ENCODE measurements at places on chromosomes 6 and 20. TPM values are rescaled to one million over a fixed set of nuclear protein-coding genes. Genes with fewer than 3 reads are reported as not detected.

GRM4 gene
- not detected for total RNA-seq

DNA sequence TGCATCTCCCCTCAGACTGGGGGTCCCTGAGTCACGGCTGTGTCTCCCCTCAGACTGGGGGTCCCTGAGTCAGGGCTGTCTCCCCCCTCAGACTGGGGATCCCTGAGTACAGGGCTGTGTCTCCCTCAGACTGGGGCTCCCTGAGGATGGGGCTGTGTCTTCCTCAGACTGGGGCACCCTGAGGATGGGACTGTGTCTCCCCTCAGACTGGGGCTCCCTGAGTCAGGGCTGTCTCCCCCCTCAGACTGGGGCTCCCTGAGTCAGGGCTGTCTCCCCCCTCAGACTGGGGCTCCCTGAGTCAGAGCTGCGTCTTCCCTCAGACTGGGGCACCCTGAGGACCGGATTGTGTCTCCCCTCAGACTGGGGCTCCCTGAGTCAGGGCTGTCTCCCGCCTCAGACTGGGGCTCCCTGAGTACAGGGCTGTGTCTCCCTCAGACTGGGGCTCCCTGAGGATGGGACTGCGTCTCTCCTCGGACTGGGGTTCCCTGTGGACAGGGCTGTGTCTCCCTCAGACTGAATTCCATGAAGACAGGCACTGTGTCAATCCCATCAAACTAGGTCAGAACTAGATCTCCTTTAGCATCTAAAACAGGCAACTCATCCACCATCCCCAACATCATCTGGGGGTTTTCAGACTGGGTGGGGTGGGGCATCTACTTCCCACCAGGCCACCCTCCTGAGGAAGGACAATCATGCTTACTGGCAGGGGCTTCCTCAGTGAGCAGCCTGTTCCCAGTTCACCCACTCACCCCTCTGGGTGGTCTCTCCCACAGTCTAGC, 60.7 kb downstream of the MRPL14 start:
- no peak for DNase-seq

CNBD2 gene
- total RNA-seq, result 3.3 TPM

SLC2A10 gene
- total RNA-seq, result 21.8 TPM

NEURL2 gene
- total RNA-seq, result 5.9 TPM

DNA sequence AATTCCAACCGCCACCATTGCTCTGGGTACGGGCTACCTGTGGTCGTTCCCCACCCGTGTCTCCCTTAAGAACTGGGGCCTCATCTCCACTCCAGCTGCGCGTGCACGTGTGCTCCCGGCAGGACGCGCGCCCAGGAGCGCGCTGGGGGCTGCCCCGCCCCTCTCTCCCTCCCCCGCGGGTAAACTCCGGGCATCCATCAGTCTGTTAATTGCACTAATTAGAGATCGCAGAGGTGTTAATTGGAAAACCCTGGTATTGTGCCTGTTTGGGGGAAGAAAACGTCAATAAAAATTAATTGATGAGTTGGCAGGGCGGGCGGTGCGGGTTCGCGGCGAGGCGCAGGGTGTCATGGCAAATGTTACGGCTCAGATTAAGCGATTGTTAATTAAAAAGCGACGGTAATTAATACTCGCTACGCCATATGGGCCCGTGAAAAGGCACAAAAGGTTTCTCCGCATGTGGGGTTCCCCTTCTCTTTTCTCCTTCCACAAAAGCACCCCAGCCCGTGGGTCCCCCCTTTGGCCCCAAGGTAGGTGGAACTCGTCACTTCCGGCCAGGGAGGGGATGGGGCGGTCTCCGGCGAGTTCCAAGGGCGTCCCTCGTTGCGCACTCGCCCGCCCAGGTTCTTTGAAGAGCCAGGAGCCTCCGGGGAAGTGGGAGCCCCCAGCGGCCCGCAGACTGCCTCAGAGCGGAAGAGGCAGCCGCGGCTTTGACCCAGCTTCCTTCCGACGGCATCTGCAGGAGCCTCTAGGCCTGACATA, 14.4 kb downstream of the FOXP4 start:
- peak; percentile 50 for DNase-seq

- no peak for DNase-seq
Measured at GRCh38 chr6:80690551-80691131, 584.2 kb downstream of the BCKDHB start.

DNA sequence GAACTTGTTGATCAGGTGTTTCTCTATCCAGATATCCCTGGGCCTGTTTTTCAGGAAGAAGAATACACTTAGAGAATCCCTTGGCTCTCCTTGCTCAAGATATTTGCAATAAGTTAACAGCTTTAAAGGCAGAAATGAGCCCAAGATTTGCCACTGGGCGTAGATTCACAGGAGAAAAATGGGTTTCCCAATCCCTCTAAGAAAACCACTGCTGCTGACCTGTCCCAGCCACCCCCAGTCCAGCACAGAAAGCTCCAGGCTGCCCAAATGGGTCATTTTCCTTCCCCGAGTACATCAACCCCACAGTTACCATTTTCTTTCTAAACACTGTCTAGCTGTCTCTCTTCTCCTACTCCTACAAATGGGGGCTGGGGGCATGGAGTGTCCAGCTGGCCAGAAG, 67.3 kb downstream of the ANKRD60 start:
- no peak for DNase-seq

DNA sequence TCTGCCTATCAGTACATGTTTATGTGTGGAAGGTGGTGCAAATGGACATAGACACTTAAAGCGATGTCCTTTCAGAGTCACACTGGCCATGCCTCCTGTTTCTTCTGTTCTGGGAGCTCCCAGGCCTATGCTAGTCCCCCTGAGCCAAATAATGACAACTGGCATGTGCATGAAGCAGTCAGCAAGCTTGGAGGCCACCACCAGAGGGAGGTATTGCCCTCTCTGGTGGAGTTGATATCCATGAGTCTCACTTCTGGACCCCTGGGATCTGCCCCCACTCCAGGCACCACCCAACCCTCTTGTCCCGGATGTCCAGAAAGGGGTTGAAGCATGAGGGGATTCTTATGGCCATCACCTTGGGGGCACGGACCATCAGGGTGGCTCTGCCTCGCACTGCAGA, 172.2 kb downstream of the AIG1 start:
- DNase-seq, result no peak

GDAP1L1 gene
- total RNA-seq, result not detected

DNA sequence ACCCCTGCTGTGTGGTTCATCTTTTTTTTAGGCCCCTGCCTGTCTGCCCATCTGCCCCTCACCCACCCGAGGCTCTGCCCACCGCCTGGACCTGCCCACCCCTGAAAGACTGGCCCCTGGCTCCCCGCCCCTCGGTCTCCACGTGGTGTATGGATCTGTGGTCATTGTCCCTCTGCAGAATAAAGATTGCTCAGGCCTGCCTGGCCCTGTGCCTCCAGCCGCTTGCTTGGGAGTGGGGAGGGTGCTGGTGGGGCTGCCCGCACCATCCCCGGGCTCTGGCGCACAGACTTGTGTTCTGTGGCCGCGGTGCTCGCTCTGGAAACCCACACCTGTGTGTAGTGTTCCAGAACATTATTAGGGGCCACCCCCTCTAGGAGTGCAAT, 1.6 kb downstream of the MAP1LC3A start:
- DNase-seq, result no peak

GRCh38 chr20:24670981-24671380, 201.6 kb downstream of the SYNDIG1 start:
- no peak for DNase-seq

GRCh38 chr6:100886076-100886475, 4.9 kb upstream of the ASCC3 start:
- DNase-seq, result no peak

DNA sequence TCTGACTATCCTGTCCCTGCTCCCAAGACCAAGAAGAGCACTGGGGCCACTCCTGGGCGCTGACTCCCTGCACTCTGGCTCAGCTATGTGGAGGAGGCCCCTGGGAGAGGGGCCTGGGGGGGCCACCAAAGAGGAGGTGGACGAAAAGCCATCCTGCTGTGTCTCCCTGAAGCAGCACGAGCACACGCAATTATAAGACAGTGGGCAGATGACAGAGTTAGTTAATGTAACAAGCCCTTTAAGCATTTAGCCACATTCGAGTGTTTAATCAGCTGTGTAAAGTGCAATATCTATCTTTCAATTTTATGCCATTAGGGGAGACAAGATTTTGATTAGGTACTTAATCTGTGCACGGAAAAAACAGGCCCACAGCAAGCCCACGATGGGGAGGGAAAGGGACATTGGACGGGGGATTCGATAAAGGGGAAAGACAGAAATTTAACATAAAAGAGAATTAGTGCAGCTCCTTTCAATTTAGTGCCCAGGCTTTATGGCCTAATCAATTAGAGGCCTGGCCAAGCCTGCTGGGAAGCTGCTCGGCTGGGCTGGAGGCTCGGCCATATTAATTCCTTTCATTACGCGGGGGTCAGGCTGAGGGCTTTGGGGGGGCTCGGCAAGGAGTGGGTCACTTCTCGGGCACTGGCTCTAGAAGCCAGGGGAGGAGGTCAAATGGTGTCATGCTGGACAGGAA, 286.2 kb downstream of the DHX35 start:
- DNase-seq, result no peak

DNA sequence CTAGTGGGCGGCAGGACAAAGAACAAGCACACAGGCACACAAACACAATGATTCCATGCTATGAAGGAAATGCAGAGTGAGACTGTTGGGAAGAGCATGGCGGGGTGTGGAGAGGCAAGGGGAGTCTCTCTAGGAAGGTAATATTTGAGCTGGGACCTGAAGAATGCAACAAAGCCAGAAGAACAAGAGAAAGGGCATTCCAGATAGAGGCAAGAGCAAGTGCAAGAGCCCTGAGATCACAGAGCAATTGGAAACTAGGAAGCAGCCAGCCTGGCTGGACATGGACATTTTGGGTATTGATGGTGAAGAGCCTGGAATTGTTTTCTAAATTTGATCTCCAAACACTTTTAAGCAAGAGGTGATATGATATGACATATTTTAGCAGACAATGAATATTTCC, 15.4 kb downstream of the SRXN1 start:
- DNase-seq, result no peak

ARMH2 gene
- not detected for total RNA-seq

DNA sequence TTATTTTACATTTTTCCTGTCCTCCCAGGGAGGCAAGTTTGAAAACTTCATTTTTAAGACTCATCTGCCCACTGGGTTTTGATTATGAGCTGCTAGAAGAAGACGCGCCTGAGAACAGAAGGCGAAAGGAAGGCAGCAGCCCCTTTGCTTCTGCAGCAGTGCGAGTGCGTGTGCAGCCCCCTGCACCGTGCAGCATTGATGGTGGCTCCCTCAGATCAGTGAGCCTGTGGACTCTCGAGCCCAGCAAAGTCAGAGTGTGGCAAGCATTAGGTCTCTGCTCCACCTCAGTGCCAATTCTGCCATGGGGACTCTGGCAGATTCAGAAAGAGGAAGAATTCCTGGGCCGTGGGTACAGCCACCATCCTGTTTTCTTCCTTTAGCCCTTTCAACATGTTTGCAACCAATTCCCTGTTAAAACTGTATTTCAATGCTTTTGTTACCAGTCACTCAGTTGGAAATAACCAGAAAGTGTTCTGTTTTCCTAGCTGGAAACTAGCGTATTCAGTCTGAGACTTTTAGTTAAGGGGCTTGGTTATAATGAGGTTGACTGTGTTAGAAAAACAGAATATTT, 134.8 kb upstream of the OGFRL1 start:
- no peak for DNase-seq

TRAPPC3L gene
- not detected for total RNA-seq

- DNase-seq, result no peak
Measured at GRCh38 chr6:113065611-113066010, 718.5 kb downstream of the RFPL4B start.

DNA sequence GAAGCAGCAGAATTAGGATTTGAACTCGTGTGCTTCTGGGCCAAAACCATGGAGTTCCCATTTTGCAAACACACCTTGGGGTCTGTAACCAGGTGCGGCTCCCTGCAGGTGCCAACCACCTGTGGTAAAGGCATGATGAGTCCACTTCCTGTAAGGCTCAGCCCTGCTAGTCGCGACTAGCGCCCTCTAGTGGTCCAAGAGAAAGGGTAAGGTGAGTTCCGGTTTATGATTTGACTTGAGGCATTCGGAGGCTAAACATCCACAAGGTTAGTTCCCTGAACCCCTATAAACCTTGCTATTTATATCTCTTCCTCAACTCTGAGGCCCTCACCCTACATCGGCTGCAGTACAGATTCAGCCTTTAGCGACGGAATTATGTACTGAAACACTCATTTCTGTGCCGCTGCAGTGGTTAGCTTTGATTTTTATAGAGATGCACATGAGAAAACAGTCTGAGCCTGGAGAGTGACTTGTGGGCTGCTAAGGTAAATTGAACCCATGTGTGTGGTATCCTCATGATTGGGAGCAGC, 173.4 kb downstream of the PLCB1 start:
- DNase-seq, result peak; percentile 62

BNIP5 gene
- total RNA-seq, result 7.4 TPM

OLIG3 gene
- total RNA-seq, result not detected

- no peak for DNase-seq
Measured at GRCh38 chr6:93243231-93243778, 176.1 kb downstream of the EPHA7 start.

RAMACL gene
- 1.1 TPM for total RNA-seq

- peak; percentile 91 for DNase-seq
Measured at GRCh38 chr20:37986873-37987601, 46.2 kb downstream of the TTI1 start.

NRN1 gene
- 6.4 TPM for total RNA-seq

DNA sequence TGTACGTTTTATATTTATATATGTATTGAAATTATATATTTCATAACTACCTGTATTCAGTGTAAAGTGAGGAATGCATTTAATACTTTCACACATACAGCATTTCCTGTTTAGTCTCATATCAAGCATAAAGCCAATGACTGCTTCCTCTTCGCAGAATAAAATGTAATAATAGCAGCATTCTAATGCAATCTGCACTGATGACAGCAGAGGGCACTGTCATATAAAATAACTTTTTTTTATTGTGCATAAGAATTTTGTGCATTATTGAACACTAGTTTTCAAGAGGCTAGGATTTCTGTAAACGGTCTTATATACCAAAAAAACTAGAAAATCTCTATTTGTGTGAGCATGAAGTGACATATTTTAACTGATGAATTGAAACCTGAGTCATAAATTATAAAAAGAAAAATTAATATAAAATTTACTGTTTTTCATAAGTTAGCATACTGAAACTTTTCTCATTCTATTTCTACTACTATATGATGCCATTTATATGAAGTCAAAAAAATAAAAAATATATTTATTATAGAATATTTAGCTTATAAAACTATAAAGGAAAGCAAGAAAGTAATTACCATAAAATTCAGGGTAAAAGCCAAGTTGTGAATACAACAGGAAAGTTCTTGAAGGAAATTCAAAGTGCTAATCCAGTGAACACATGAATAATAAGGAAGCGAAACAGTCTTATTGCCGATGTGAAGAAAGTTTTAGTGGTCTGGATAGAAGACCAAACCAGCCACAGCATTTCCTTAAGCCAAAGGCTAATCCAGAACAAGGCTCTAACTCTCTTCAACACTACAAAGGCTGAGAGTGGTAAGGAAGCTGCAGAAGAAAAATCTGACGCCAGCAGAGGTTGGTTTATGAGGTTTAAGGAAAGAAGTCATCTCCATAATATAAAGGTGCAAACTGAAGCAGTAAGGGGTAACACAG, 36.3 kb downstream of the RNF146 start:
- DNase-seq, result peak; percentile 55

Data from mucosa of gallbladder (tissue), 1 donor.